ENCODE measurements at places on chromosomes 16 and 17.

DNA sequence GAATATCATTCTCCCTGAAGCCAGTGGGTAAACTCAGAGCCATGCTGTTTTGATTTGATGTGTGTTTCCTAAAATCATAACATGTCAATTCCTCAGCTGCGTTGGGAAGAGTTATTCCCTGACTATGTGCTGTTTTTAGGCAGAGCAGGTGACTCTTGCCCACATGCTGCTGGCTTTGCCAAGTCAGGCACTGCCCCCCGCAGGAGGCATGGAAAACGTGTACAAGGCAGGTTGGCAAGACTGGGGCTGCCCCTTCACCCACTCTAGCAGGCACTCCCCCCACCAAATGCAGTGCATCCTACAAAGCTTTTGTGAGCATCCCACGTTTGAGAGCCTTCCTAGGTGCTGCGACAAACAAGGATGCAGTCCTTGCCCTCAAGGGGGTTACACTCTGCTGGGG is 38.3 kb upstream of the NAT9 start:
- no peak for DNase-seq

DNA sequence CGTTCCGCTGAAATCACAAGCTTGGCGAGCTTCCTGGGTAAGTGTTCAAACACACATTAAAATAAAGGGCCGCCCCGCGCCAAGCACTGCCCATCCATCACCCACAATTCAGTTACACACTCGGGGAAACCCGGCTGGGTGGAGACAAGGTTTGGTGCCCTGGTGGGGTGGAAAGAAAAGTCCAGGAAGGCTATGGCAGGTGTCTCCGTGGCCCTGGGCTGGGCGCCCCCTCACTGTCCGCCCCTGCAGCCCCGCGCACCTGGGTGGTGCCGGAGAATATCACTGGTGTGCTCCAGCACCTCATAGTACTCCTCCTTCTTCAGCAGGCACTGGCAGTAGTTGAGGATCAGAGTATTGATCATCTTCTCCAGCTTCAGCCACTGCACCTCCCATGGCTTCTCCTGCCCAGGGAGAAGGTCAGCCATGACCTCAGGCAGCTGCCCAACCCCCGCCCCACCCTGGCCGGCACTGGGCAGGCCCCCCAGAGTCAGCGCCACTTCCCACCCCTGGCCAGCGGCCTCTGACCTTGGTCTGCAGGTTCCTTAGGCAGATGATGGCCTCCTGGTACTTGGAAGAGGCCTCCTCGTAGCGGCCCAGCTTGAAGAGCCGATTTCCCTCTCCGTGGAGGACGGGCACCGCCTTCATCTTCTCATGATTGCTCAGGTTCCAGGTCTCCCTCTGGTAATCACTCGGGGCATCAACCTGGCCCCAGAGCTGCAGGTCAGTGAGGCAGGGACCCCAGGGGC is 8.4 kb downstream of the AIPL1 start:
- DNase-seq: no peak

DNA sequence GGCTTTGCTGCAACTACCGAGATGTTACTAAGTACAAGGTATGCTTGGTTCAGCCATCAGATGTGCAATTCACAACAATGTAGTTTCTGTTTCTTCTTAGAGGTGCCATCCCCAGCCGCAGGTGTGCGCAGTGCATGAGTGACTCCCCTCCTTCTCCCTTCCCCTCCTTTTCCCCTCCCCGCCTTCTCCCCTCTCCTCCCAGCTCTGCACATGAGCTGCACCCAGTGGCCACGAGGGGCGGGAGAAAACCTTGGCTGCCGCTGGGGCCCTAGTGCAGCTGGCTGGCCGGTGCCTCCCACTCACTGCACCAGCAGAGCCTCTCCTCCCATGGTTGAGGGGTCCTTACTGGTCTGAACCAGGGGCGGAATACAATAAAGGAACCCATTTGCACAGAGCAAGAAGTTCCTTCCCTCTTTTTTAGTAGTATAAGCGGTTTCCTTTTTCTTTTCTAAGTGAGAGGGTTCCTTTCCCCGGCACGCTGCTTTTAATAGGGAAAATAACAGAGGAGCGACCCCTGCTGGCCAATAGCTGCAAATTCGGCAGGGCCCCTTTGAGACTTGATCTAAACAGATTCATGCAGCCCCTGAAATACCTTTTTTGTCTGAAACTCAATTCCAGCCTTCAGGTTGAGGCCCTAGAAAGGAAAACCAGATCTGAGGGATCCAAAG is 7.8 kb upstream of the CCL15 start:
- no peak for DNase-seq

- no peak for DNase-seq
These were observed 14.9 kb downstream of the CNTNAP1 start for GRCh38 chr17:42697108-42697811.

DNA sequence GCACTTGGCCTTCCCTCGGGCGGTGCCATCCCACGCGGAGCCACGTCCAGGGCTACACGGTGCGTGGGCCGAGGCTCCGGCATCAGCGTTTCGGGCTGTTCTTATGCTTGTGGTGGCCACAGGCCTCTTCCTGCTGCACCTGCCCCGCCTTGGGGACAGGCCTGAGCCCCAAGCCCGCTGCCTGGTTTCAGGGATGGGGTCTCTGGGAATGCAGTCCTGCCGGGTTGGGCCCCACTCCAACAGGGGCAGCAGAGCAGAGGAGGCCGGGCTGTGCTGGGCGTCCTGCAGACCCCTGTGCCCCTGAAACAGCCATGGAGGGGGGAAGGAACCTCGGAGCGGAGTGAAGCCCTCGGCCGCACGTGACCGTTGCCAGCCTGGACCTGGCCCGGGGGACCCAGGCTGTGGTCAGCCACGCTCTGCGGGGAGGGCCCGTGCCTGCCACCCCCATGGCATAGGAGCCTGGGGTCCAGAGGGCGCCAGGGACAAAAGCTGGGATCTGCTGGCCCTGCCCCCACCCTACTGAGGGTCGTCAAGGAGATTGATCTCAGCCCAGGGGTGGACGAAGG is 453 bp upstream of the WFIKKN1 start:
- no peak for DNase-seq

DNA sequence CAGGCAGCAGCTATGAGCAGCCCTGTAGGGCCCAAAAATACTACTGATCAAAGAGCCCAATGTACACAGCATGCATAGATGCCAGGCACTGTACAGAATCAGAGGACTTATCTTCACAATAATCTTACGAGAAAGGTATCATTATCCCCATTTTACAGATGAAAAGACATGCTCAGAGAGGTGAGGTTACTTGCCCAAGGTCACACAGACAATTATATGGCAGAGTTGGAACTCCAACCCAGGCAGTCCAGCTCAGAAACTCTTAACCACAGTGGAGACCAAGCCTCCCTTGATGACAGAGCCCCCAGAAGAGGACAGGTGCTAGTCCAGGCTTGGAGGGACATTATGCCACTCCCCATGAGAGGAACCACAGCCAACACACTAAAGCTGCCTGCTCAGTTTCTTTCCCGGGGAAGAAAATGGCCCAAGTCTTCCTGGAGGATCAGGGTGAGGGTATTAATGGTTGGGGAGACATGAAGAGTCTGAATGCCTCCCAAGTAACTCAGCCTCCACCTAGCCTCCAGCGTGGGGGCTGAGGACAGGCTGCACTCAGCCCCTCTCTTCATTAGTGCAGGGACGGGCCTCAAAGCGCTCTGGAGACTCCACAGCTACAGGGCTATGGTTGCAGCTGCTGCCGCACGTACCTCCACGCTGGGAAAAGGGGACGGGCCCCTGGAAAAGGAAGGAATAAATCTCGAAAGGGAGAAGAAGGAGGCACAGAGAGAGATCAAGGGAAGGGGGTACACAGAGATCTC is 826 bp downstream of the UNC119 start:
- DNase-seq: no peak

GRCh38 chr17:27588354-27588753 is 42.6 kb upstream of the LGALS9 start:
- DNase-seq: no peak

DNA sequence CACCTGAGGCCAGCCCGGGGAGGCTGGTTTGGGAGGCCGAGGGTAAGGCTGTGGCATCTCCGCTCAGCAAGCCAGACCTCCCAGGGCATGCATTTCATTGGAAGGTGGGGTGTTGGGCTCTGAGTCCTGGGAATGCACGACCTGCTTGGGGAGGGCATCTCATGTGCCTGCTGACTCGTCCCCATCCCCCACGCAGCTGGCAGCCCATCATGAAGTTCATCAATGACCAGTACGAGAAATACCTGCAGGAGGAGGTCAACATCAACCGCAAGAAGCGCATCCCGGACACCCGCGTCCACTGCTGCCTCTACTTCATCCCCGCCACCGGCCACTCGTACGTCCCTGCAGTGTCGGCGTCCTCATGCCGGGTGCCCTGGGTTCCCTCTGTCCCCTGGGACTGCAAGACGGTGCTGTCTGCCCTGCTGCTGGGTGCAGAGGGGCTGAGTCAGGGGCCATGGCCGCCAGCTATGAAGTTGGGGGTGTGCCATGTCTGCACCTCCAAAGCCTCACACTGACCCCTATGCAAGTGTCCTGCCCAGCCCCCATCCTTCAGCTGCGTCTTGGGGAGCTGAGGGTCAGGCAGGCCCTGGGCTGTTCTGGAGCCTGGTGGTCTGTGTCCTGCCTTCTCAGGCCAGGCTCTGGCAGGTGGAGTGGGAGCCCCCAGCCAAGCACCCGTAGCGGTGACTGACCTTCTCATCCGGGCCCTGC is 347.9 kb downstream of the SEC14L1 start:
- no peak for DNase-seq

GRCh38 chr17:68511254-68511670 is 968 bp upstream of the PRKAR1A start:
- no peak for DNase-seq

DNA sequence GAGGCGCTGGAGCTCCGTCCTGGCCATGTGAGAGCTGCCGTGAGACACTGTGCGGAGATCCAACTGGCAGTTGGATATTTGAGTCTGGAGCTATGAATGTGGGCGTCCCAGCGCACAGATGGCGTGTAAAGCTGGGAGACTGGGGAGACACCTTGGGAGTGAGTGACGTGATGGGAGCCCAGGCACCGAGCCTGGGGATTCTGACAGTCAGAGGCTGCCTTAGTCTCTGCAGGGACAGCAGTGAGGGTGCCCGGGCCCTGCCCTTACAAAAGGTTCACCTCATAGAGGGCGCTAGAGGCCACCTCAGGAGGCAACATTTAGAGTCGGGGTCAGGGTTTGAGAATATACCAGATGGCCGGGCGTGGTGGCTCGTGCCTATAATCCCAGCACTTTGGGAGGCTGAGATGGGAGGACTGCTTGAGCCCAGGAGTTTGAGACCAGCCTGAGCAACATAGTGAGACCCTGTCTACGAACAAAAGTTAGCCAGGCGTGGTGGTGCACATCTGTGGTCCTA is 194.1 kb upstream of the GSE1 start:
- DNase-seq: no peak

DNA sequence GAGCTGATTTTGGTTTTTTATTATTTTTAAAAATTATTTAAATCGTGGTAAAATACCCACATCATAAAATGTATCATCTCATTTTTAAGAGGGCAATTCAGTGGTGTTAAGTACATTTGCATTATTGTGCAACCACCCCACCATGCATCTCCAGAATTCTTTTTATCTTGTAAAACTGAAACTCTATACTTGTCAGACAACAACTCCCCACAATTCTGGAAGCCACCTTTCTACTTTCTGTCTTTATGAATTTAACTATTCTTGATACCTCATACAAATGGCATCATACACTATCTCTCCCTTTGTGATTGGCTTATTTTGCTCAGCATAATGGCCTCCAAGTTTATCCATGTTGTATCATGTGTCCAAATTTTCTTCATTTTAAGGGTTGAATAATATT is 97.9 kb downstream of the HS3ST3B1 start:
- DNase-seq: no peak

DNA sequence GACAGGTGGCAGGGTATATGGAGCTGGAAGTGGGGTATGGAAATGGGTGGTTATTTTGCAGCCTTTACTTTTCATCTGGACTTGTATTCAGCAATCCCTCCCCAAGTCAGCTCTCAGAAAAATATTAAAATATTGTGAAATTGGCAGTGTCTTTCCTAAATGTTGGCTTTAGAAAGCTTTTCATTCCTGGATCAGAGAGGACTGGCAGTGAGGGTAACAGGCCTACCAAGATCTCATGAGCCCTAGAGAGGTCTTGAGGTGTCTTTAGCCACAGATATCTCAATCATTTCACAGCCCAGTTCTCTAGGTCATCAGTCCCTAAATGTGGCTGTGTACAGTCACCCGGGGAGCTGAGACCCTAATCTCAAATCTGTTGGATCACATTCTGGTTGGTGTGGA is 22.5 kb downstream of the SLC7A6OS start:
- no peak for DNase-seq

- no peak for DNase-seq
These were observed 206.7 kb downstream of the CDH13 start for GRCh38 chr16:82833378-82833993.

DNA sequence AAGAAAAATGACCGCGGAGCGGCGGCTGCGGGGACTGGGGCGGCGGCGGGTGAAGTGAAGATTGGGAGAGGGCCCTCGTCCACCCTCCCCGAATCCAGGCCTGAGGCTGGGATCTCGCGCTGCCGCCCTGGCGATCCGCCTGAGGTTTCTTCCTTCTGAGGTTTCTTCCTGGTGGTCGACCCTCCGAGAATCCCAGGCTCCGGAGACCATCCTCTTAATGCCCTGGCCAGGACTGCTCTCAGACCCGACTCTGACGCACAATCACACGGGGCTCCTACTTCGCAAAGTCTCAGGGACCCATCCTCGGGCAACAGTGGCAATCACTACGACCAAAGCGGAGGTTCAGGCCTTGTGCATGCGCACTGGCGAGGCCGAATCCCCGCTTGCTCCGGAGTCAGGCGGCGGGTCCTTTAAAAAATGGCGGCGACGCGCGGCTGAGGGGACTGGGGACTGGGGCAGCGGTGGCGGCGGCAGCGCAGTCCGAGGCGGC is 18.0 kb upstream of the KCNJ18 start:
- DNase-seq: no peak

GRCh38 chr16:86220561-86220960 is 289.8 kb upstream of the FOXF1 start:
- DNase-seq: no peak

- no peak for DNase-seq
These were observed 465 bp upstream of the PRSS22 start for GRCh38 chr16:2858245-2859025.

DNA sequence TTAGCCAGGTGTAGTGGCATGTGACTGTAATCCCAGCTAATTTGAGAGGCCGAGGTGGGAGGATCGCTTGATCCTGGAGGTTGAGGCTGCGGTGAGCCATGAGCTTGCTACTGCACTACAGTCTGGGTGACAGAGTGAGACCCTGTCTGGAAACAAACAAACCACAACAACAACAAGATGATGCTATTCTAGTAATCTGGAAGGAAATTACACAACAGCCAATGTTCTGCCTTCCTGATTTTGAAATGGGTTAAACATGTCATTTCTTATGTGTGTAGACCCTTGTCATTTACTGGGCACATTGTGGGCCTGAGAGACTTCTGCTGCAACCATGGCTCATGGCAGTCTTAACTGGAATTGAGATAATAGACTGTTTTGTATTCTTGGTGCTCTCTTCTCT is 5.9 kb downstream of the COQ7 start:
- no peak for DNase-seq

- no peak for DNase-seq
These were observed 2.1 kb upstream of the SPG7 start for GRCh38 chr16:89506113-89506504.

- peak; percentile 73 for DNase-seq
These were observed 2.5 kb upstream of the GSE1 start for GRCh38 chr16:85610446-85611193.

- DNase-seq: no peak
These were observed 264.7 kb downstream of the PARN start for GRCh38 chr16:14365200-14365851.

- no peak for DNase-seq
These were observed 75.5 kb upstream of the MED9 start for GRCh38 chr17:17401271-17401781.

GRCh38 chr17:47189732-47190237 is 690 bp upstream of the CDC27 start:
- DNase-seq: no peak

All from anterior cingulate cortex (tissue), 58 donors.